Right kidney (tissue), 9 donors: ENCODE measurements at places on chromosomes 16 and 17.

DNA sequence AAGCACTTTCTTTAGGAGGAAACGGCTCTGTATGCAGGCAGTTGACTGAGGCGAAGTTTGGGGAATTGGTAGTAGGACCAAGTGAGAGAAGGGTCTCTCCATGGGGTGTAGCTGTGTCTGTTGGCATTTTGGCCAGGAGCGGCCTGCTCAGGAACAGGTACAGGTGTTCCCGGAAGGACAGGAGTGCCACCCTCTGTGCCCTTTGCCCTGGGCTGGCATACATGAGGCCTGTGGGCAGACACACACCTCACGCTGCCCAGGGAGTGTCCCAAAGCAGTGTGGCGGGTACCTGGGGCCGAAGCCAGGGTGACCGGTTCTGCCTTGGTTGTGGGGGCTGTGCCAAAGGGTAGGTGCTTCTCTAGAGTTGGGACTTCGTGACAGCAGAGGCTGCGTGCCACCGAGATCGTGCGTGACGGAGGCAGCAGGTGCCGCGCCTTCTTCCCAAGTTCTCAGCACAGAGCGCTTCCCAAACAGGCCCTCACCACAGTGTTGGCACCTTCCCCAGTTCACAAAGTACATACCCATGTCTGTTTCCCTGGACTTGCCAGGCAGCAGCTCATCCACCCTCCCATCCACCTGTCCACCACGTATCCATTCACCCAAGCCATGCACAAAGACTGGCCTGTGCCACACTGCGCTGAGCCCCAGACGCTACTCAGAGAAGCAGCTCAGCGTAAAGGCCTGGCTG lies 19.9 kb upstream of the TCF25 start:
- DNase-seq: no peak

- no peak for DNase-seq
These were observed 11.6 kb downstream of the COTL1 start for GRCh38 chr16:84606081-84606875.

- DNase-seq: peak; percentile 26
These were observed 9.8 kb downstream of the SLC4A1 start for GRCh38 chr17:44257815-44258760.

- DNase-seq: no peak
These were observed 53.5 kb downstream of the STX8 start for GRCh38 chr17:9522074-9522473.

DNA sequence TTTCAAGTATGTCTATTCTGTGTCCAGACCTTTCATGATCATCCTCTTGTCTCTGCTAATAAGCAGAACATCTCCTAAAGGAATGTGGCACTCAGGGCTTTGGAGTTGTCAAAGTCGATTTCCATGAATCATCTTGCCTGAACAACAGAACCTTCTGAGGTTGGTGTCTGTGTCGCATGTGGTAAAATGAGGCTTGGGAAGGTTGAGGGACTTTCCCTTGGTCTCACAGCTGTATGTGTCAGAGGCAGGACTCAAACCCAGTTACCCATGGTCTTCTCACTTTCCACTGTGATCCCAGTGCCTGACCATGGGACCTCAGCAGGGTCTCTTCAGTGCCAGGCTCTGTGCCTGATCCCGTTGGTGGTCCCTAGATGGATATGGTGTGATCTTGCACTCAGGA lies 4.2 kb upstream of the GPRC5B start:
- no peak for DNase-seq

DNA sequence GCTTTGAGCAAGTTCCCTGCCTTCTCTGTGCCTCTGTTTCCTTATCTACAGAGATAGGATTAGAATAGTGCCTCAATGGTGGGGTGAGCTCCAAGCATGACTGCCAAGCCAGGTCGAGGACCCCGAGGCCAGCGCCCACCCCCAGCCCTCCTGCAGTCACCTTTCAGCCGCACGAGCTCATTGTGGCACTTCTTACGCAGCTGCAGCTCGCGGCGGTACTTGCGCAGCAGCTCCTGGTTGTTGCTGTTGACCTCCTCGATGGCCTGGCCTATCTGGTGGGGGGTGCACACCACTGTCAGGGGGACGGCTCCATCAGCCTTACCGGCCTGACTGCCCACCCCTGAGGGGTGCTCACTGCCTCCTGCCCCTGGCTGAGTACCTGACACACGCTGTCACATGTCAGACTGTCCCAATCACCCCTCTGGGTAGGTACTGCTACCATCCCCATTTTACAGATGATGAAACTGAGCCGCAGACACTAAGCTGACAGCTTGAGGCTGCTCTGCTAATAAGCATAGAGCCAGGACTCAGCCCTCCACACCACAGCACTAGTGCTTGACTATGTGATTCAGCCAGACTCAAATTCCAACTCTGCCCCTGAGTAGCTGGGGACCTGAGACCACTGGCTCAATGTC lies 31.3 kb downstream of the KATNB1 start:
- DNase-seq: no peak

DNA sequence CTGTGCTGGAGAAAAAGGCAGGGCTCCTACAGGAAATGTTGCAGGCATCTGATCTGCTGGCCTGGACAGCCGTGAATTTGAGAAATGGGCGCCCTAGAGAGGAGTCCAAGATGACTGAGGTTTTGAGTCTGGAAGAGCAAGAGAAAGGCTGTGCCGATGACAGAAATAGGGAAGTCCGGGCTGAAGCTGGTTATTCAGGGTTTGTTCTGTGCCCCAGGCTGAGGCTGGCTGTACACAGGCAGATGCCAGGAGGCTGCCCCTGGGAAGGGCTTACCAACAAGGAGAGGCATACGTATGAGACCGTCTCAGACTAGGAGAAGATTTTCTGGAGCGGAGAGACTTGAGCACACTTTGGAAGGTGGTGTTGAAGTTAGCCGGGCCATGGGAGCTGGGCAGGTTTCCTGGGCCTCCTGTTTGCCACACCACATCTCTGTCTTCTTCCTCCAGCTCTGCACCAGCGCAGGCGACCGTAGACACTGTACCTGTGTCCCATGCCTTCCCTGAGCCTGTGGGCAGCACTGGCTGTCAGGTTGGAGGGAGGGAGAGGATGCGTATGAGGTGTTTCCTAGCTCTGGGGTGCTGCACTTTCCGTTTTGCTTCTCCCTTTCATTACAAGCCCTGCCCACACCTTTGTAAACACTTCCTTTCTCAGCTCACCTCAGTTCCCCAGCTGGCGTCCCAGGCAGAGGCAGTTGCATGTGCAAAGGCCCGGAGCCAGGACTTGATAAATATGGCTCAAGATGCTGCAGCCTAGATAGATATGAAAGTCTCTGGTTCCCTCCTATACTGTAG lies 80.8 kb downstream of the SPECC1 start:
- no peak for DNase-seq

DNA sequence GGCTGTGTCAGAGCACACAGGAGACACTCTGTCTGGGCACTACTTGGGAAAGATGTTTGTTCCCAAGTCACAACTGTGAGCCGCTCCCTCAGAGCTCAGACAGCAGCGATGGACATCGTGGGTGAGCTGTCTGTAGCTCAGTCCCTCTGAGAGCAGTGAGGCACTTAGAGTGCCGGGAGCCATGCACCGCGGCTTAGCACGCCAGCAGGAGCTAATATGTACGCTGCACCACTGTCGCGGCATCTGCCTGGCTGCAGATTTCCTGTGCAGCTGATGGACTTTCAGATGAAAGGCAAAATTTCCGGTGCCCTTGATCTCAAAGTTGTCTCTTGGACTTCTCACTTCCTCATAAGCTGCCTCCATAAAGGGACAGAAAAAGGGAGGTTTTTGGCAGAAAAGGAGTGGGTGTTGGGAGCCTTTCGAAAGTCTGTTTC lies 92.8 kb upstream of the ZNF469 start:
- no peak for DNase-seq

DNA sequence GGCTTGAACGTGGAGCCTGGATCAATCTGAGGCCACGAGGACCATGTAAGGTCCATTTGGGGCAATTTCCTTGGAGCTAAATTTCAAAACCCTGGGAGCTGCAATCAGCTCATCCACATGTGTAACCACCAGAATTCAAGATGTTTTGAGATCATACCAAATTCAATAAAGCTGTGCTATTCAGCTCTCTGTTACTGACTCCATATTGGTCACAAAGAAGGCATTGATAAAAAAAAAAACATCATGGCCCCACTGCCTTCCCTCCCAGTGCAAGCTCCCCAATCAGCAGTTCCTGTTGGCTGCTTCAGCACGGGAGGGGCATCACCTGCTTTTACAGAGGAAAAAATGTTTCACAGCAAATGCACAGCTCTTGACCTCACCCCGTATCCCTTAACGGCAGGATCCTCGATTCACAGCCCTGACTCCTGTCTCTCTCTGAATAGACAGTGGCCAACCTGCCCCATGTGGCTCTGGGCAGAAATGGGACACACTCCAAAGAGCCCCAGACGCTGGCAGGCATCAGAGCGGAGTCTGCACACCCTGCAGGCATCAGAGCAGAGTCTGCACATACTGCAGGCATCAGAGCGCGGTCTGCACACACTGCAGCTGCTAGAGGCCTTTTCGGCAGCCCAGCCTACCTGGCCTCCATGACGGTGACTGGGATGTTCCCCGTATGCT lies 37.1 kb downstream of the FANCA start:
- DNase-seq: no peak

DNA sequence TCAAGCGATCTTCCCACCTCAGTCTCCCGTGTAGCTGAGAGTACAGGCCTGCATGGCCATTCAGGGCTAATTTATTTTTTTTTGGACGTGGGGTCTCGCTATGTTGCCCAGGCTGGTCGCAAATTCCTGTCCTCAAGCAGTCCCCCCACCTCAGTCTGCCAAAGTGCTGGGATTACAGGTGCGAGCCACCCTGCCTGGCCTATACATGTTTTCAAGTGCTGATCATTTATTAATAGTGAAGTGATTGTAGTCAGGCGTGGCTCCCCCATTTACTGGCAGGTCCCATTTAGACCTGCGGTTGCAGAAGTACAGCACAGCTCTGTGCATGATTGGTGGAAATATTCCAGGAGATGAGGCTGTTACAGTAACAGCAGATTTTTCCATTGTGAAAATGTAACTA lies 8.4 kb downstream of the FOXK2 start:
- DNase-seq: no peak

GRCh38 chr17:742147-742793 lies 9.8 kb downstream of the GEMIN4 start:
- DNase-seq: no peak

DNA sequence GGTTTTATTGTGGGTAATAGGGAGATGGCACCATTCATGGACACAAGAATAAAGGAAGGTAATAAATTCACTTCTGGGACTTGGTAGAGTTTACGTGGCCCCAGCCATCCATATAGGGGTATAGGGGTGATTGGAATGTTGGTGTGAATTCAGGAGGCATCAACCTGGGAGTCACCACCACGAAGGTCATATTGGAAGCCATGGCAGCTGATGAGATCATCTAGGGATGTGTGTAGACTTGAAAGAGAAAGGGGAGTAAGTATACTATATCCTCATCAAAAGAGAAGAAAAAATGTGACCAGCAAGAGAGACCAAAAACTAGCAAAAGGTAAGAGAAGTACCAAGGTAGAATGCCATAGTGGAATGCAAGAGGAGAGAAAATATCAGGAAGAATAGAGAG lies 26.6 kb upstream of the GINS3 start:
- DNase-seq: no peak

DNA sequence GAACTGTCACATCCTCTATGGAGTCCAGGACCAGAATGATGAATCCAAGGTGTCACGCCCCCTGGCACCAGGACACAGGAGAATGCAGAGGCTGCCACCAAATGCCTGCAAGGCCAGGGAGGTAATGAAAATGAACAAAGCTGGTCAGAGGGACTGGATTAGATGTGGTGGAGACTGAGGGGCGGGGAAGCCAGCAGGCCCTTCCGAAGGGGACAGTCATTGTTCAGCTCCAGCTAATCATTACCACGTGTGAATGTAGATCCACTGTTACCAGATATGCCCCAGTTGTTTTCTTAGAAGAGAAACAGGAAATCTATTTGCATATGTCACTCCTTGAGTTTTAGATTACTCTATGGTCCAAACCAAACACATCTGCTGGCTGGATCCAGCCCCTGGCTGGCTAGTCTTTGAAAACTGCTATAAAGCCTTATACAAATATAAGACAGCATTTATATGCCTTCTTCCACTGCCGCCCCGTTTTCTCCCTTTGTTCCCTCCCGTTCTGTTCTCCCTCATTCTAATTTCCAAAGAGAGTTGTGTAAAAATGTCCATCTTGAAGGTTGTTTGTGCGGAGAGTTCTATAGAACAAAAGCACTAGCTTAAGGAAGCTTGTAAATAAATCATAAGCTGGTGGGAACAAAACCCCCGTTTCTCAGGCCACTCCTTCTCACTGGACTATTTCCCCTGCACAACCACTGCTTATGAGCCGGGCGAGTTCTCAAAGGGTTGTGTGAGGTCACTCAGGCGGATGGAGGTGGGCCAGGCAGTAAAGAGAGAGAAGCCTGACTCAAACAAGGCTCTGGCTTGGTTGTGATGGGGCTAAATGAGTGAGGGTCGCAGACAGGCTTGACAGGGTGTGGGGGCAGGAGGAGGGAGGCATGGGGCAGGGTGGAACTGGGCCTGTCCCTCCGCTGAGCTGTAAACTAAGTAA lies 14.2 kb downstream of the CRYM start:
- DNase-seq: peak; percentile 55

DNA sequence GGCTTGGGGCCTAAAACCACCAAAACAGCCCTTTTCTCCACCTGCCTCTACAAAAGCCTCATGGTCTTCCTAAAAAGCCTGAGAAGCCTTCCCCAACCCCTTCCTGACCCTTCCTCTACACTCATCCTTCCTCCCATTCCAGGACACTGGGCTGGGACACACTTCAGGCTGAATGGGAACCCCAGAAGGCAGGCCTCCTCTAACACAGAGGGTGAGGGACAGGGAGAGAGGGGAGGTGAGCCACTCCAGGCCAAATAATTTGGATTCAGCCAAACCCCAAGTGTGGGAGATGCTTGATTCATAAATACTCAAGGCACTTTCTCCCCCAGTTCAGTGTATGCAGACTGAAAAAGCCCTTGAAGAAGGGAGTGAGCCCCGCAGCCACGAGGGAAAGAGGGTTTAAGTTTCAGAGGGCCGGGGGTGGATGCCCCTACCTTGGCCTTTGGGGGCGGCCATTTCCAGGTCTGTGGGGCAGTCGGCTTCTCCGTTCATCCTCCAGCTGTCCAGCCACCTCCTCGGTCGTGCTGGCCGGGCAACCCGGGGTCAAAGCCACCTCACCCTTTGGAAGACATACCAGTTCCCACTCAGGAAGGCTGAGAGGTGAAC lies 1.6 kb downstream of the UBTF start:
- no peak for DNase-seq

GRCh38 chr16:20355114-20355782 lies 2.7 kb upstream of the UMOD start:
- DNase-seq: no peak

- no peak for DNase-seq
These were observed 146.6 kb downstream of the SKAP1 start for GRCh38 chr17:48283411-48283810.
